ENCODE measurements at places on chromosomes 5 and 9.
A peak's percentile ranks its signal among the peaks of the same experiment; 100 is the strongest.

GRCh38 chr5:79237740-79238560 lies 2.0 kb downstream of the JMY start:
- no peak for DNase-seq

DNA sequence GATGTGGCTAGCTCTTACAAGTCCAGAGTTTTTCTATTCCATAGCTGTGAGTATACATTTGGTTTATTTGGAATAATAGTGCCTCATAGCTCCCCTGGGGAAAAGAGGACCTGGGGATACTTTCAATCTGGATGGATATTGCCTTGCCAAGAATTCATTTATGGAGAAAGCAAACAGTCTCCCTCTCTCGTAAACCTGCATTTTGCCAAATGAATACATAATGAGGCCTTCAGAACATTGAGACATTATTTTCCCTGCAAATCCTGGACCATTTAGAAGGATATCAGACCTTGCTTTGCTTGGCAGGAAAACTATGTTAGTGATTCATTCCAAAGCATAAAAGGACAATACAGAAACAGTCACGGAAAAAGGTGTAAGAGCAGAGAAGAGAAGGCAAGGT lies 569.6 kb upstream of the BRINP1 start:
- DNase-seq: no peak

- no peak for DNase-seq
Measured at GRCh38 chr9:90640361-90640760, 2.3 kb downstream of the DIRAS2 start.

DNA sequence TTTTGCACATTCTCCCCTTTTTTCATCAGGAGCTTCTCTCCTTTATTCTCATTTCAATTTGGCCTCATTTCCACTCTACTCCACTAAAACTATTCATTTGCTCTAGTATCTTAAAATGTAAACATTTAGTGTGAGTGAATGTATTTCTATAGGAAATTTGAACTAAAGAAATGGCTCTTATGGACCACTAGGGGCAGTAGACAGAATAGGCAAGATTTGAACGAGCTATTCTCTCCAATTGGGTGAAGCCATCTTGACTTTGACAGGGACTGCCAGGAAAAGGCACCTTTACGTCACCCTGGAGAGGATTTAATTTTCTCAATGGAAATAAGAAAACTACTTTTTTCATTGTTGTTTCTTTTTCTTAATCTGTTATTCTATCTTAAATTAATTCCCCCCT lies 666.3 kb downstream of the DNAH5 start:
- DNase-seq: peak; percentile 40

DNA sequence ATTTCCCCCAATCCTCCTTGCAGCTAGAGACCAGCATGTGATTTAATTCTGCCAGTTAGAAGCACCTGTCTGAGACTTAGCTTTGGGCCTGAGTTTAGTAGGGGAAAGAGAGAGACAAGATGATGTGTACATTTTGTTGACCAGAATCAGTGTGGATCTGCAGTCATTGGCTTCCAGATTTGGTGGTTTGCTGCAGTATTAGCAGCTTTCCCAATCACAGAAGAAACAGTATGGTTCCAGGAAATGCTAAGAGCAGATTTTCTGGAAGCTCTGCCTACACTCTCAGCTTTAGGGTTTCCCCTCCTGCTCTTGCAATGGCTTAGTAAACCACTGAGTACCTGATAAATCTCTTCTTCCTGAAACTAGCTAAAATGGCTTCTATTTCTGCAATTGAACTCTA lies 48.8 kb upstream of the FREM1 start:
- no peak for DNase-seq

- peak; percentile 27 for DNase-seq
Measured at GRCh38 chr9:136653323-136654079, 9.2 kb upstream of the EGFL7 start.

DNA sequence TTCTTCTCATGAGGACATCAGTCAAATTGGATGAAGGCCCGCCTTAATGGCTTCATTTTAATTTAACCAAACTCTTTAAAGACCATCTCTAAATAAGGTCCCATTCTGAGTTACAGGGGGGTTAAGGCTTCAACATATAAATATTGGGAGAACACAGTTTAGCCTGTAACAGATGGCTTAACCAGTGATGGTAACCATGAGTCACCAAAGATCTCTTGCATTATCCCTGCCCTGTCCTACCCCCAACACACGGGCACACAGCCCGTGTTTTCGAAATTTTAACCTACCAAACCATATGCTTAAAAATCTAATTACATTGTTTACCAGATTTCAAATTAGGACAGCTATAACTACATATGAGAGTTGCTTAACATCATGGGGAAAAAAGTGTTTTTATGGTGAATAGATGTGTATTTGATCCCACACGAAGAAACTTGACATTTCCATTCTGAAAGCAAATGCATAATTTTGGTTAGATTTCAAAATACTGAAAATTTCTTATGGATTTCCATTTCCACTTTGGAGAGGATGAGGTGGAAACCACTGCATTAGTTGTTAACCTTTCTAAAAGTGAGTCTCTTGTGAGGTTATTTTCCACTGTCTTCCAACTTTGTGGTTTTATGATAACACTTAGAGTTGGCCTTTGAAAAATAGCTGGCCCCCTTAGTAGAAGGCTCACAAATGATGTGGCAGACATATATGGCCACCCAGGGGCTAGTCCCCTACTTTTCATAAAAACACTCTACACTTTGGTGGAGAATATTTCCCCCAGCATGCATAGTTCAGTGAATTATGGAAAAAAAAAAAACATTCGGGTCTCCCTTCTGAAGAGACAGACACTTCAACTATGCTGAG lies 849.3 kb downstream of the TLE1 start:
- DNase-seq: no peak

DNA sequence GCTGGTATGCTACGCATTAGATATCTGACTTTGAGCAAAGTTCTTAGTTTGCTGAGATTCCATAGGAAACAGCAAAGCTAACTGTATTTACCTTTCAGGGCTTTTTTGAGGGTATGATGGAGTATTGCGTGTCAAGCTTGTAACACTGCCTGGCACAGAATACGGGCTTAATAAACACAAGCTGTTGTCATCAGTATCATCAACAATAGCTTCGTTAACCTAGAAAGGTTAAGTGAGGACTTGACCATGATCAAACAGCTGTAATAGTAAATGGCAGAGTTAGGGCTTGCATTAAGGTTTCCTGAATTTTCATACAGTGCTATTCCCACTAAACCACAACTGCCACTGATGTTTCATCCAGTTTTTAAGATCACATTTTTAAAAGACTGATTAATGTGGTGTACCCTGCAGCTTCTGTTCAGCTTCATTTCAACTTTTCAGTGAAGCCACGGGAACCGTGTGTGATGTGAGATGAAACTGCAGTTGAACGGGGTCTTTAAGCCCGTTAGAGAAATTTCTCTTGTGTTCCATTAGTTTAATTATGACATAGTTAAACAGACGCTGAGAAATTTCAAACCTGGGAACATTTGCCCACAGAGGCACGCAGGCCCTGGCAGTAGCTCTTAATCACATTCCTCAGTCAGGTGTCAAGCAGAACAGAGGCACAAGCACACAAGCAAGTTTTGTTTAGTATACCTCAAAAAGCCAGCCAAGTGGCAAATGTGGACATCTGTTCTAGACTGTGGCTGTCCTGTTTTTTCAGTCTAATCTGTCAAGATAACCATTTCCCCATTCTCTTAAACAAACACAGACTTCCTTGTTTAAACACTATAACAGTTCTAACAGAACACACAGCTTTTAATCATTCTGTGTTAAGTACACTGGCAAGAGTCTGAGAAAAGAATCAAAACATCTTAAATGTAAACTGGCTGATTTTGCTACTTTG lies 147.1 kb downstream of the ZNF608 start:
- peak; percentile 86 for DNase-seq

DNA sequence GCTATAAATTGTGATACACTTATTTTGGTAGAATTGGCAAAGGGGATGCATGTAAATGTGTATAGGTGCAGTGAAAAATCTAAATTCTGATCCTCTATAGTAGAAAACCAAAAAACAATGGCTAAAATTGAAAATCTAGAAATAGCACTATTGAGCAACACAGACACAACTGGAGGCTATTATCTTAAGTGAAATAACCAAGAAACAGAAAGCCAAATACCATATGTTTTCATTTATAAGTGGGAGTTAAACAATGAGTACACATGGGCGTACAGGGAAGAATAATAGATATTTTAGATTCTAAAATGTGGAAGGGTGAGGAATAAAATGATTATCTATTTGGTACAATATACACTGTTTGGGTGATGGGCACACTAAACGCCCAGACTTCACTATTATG lies 183.2 kb upstream of the TUSC1 start:
- no peak for DNase-seq

DNA sequence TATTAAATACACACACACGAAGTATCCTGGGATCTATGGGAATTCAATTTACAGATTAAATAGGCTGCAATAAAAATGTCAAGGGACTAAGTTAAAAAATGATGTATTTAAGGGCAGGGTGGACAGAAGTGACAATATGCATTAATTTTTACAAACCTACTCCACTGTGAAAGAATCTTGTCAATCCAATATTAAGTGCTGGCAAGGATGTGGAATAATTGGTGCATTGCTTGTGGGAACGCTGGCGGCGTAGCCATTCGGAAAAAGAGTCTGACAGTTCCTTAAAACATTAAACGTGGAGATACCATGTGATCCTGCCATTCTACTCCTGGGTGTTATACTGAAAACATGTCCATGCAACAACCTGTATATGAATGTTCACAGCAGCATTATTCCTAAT lies 4.2 kb downstream of the CDC14B start:
- DNase-seq: no peak

DNA sequence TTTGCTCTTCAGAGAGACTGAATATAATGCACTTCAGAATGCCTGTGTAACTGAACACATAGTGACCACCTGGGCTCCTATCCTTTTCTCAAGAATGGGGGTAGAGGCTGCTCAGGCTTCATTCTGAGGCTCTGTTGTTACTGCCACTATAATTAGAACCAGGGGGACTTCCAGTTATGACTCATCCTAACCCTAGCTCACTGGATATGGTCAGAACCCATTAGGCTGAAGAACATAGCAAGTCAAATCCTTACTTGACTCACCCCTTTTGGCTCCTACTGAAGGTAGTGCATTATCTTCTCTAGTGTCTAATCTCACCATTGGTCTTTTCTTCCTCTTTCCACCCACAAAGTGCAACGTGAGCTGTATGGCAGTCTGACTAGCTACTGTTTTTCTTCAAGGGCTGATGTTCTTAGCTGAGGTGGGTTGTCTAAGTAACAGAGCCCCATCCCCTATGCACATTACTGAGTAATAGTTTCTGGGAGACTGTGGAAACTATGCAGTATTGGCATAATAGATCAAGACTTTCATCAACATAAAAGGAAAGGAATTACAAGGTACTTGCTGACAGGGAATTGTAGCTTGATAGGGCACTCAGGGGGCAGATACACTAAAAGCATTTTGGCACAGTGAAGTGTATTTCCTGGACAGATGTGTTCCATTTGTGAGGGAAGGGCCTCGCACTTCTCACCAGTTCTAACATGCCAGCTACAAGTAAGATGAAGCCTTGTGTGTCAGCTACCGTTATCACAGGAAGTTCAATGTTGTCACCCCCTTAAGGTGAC lies 431.0 kb upstream of the MEF2C start:
- no peak for DNase-seq

- DNase-seq: no peak
Measured at GRCh38 chr9:101664453-101664852, 69.7 kb upstream of the PPP3R2 start.

DNA sequence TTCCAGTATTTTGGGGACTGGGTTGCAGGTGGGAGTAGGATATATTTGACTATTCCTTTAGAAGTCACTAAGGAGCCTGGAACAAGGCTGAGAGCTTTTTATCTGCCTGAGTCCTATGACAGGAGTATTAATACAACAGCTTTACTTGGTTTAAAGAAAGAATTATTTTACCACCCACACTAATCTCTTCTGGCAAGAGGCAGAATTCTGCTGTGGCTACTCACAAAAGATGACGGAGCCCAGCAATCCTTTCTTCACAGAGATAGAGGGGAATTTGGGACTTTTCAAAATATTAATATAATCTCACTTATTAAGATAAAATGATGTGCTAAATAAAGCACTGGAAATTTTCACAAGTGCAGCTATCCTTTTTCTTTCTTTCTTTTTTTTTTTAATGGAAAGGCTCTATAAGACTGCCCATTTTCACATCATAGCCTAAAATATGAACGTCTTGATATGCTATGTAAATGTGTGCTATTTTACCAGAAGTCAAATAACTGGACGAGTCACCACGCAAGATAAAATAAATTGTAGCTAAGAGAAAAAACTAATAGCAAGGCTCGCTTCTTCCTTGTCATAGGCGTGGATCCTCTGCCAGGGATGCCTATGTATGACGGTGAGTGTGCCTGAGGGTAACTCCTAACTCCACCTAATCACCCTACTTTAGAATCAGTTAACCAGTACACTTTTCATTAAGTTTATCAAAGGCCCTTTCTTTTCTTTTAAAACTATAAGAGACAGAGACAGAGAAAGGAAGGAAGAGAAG lies 76.3 kb downstream of the ZNF608 start:
- DNase-seq: no peak

- no peak for DNase-seq
Measured at GRCh38 chr5:137309290-137309689, 189.8 kb downstream of the SPOCK1 start.

DNA sequence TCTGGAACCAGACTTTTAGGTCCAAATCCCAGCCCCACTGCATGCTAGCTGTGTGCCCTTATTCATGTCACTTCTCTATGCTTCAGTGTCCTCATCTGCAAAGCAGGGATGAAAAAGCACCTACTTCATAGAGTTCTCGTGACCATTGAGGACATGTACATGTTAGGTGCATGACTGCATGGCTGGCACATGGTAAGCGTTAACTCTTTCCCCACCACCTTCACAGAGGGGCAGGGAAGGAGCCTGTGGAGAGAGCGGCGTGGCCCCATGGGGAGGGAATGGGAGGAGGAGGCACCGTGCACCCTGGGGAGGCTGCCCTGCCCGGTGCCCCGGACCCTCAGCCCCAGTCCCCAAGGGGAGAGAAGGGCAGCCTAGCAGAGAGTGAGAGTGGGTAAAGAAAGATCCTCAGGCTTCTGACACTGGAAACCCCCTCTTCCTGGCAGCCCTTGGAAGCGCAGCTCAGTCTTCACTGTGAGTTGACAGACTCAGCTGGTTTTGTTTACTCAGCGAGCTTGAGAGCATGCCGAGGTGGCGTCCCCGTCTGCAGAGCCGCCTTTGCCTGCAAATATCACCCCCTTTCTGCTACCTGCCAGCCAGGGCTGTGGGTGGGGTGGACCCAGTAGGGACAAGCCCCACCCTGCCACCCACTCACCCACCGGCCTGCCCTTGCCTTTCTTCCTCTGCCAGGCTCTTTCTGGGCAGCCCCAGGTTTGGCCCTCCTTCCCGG lies 10.6 kb upstream of the ANGPTL2 start:
- no peak for DNase-seq

DNA sequence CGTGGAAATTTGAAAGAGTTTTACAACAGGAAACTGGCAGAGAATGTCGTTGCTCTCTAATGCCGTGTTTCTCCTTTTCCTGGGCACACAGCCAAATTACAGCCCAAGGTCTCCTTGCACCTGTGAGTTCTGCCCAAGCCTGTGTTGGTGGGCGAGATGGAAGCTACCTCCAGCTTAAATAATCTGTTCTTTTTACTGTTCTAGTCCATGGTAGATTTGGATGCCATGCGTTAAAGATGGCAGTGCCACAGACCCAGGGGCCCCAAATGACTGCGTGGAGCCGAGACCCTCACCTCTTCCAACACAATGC lies 92.6 kb upstream of the IRX4 start:
- DNase-seq: peak; percentile 33

GRCh38 chr9:20479419-20480155 lies 142.7 kb downstream of the MLLT3 start:
- no peak for DNase-seq

GRCh38 chr5:172713809-172714490 lies 57.0 kb downstream of the DUSP1 start:
- DNase-seq: no peak
